ENCODE measurements at places on chromosomes 2 and 18.

DNA sequence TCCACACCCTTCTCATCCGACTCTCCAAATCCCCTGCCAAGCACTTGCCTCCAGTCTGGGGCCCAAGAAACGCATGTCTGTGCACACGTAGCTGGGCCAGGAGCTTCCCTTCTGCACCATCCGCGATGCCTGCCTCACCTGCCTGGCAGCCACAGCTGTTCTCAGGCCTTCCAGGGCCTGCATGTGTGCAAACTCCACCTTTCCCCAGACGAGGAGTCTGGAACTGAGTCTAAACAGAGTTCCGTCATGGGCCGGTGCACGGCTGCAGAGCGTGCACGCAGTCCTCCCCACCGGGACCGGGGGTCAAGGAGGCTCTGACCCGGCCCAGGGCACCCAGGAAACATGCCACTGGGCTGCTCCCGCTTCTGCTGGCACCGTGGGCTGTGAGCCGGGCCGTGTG is 66.8 kb upstream of the SALL3 start:
- DNase-seq, result no peak

- DNase-seq, result no peak
These were observed 268.2 kb downstream of the PRKCE start for GRCh38 chr2:45919711-45920111.

GRCh38 chr2:168515502-168515901 is 59.4 kb downstream of the CERS6 start:
- DNase-seq, result peak; percentile 86

DNA sequence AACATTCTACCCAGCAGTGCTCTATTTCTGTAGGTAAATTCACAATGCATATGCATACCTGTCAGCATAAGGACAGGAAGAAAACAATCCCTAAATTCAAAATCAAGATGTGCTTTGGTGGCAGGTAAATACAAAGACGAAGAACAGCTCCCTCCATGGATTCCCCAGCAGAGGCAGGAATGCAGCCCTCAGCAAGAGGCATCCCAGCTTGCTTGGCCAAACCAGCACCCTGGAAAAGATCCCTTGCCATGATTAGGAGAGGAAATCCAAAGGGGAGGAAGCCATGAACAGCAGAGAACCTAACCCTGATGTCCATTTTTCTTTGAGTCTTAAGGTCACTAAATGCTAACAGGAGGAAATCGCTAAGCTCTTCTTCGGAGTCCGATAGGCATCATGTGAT is 91.2 kb downstream of the KCTD1 start:
- DNase-seq, result no peak

DNA sequence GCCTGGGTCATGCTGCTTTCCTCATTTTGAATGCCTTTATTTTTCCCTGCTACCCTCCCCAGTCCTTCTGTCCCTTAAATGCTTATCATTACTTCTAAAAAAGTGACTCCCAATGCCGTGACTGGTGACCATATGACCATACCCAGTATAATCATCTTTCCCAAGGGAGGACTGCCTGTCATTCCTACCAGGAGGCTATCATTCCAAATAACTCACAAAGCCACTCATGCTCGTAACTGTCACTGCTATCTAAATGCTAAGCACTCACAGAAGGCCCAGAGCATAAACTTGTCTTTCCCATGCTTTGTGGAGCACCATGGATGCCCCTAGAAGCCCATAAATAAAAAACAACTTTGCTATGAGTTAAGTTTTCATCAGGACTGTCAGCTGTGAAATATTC is 38.7 kb upstream of the CREB1 start:
- DNase-seq, result peak; percentile 15

DNA sequence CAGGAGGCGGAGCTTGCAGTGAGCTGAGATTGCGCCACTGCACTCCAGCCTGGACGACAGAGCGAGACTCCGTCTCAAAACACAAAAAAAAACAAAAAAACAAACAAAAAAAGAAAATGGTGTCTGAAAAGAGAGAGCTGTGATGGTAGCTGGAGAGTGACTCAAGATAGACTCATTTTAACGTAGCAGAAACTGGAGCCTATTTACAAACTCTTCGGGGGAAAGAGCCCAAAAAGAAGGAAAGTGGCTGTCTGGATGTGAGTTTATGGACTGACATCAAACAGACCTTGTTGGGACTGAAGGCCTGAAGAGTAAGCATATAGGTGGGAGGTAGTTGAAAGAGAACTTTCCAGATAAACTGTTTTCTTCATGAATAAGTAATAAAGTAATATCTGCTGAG is 51.8 kb downstream of the LIMS1 start:
- peak; percentile 19 for DNase-seq

- DNase-seq, result peak; percentile 61
These were observed 151.0 kb downstream of the HDAC4 start for GRCh38 chr2:239249776-239250175.

DNA sequence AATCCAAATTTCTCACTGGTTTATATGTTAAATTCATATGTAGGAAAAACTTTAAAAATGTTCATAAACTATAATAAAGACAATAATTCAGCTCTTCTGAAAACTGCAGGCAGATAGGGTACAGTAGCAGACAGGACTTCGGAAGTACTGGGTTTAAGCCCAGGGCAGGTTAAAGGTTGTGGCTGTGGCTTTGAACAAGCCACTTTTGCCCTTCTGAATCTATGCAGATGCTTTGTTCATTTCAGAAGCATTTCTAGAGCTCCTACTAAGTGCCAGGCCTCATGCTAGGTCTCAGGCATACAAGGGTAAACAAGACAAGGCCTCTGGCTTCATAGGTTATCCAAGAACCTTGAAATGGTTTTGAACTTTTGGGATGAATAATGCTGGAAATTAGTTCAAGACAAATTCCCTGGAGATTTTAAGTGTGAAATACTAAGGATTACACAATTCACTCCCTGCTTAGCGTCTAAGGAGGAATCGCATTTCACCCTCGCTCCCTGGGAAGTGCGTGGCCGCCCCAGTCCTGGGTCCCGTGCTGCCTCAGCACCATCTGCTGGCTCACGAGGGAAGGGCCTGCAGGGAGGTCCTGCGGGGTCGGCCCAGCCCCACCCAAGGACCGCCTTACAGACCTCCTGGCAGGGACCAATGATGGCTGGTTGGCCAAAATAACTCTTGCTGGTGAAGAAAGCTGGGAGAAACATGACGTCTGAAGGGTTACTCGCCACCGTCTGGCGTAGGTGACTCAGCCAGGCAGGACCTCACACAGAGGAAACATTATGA is 67.7 kb upstream of the L3MBTL4 start:
- DNase-seq, result no peak

DNA sequence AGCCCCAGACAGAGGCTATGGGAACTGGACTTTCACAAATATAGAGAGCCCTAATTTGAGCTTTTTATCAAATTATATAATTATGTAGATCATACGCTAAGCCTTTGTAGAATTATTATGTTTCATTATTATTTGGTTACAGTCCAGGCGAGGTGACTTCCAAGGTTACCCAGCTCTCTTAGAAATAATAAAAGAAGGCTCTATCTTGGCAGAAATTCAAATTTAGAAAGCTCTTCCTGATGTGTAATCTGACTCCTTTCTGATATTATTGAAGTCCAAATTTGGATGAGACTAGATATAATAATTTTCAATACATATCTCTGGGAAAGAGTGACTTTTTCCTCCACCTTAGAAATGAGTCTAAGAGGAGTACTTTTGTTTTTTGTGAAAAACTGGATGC is 4.8 kb upstream of the SLC38A11 start:
- no peak for DNase-seq

GRCh38 chr18:4986066-4986465 is 211.0 kb downstream of the AKAIN1 start:
- DNase-seq, result no peak

- no peak for DNase-seq
These were observed 270.1 kb downstream of the TCF4 start for GRCh38 chr18:55317864-55318263.

GRCh38 chr2:64672708-64673107 is 19.0 kb upstream of the SERTAD2 start:
- DNase-seq, result no peak

- no peak for DNase-seq
These were observed 578.4 kb downstream of the PLCL1 start for GRCh38 chr2:198382811-198383210.

GRCh38 chr2:237154082-237154638 is 68.5 kb downstream of the COPS8 start:
- peak; percentile 41 for DNase-seq

- peak; percentile 87 for DNase-seq
These were observed 69.9 kb upstream of the FAM136A start for GRCh38 chr2:70371753-70372152.

DNA sequence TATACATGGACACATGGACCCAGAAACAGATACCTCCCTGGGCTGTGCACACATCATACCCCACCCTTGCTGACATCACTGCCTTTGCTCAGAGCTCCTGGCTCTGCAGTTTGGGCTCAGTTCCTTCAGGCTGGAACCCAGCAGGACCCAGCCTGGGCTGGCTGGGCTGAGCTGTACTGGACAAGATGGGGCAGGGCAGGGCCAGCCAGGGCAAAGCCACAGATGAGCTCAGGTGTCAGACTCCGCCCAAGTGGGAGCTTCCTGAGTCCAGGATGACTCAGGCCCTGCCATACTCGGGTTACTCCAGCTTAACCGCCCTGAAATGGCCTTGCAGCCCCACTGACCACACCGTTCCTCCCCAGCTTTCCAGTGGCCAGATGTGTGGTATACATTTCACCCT is 284.9 kb downstream of the OSR1 start:
- peak; percentile 39 for DNase-seq

DNA sequence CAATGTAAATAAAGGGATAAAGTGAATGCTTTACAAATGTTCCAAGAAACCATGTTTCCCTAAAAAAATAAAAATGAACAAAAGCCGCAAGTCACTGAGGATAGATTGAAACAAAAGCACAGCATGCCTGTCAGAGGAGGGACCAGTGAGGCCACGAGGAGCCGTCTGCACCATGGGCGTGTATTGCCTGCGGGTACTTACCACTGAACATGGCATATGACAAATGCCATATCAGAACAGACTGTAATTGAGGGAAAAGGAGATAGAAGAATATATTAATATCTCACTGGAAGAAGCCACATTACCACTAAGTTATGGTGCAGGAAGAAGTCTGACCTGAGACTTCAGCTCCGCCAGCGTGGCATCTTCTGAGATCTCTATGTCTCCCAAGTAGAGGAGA is 75.8 kb downstream of the USP40 start:
- no peak for DNase-seq

GRCh38 chr18:48962994-48963561 is 12.3 kb upstream of the SMAD7 start:
- DNase-seq, result no peak

DNA sequence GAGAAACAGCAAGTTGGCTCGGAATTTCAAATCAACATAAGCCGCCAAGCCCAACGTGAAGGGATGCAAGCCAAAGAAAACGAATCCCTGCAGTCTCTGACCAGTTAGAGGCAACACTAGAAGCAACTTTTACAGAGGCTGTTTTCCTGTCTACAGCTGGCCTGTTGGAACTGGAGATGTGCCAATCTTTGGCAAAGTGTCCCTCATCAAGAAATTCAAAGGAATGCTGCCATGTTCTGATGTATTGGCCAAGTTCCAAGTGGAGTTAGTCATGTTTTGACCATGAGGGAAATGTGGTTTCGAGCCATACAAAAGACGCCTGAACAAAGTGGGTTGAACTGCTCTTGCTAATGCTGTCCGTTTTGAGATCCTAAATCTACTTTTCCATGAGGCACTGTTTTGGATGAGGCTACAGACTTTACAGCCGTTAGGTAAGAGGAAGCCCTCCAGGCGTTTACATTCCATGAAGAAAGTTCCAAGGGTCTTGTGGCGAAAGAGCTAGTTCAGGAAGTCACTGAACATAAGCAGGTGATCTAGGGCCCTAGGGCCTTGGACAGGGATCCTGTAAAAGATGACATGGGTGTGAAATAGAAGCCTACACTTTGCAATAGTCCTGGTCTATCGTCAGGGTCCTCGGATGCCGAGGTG is 140.7 kb upstream of the PXDN start:
- no peak for DNase-seq

- DNase-seq, result no peak
These were observed 24.2 kb upstream of the PTPN4 start for GRCh38 chr2:119735565-119735964.

GRCh38 chr2:44821500-44821899 is 120.0 kb upstream of the SIX3 start:
- no peak for DNase-seq
